ENCODE measurements at places on chromosomes 5 and 9.

DNA sequence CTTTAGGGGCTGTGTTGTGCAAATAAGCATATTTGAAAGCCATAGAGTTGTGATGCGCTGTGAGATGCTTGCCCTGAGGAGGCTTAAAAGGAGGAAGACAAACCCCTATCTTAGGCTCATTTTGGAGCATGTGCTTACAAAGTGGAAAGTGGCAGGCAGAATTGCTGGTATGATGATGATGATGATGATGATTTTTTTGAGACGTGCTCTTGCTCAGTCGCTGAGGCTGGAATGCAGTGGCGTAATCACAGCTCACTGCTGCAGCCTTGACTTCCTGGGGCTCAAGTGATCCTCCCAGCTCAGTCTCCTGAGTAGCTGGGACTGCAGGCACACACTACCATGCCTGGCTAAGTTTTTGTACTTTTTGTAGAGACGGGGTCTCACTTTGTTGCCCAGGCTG lies 1.7 kb downstream of the CNOT8 start:
- DNase-seq, result no peak

GRCh38 chr9:126151686-126152134 lies 174.9 kb upstream of the MVB12B start:
- no peak for DNase-seq

GRCh38 chr5:60611099-60611740 lies 88.7 kb downstream of the DEPDC1B start:
- DNase-seq, result no peak

- no peak for DNase-seq
These were observed 325.6 kb downstream of the PRELID2 start for GRCh38 chr5:145509336-145510136.

DNA sequence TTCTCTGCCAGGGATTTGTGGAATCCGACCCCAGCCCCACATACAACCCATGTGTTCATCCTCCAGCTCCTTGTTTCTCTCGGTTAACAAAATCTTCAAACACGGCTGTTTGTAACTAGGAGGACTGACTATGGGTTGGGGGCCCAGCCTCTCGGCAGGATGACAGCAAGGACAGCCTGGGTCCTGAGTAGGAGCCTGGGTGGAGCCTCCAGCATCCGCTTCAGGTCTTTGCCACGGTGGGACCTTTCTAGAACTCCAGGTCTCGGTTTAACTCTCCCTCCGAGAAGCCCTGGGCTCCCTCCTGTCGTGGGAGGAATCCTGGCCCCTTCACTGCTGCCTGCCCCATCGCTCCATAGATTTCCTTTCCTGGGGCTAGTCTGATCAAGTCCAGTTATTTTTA lies 248.5 kb downstream of the PBX3 start:
- no peak for DNase-seq

DNA sequence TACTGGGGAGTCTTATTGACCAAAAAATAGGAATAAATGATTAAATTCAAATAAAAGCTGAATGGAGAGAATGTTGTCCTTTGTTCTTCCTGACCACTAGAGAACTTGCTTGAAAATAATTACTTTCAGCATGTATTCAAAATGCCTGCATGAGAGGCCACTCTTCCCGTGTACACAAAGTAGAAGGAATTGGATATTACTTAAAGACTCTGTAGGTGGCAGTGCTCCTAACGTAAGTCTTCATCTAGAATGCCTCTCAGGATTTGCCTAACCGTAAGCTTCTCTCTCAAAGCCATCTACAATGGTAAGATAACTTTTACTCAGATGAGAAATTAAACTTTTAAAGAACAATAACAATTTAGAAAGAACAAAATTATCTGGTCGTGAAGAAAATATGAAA lies 620.0 kb upstream of the CCNG1 start:
- DNase-seq, result no peak

- DNase-seq, result no peak
These were observed 200.5 kb upstream of the POU5F2 start for GRCh38 chr5:93941897-93942296.

GRCh38 chr5:156914371-156914737 lies 48.7 kb downstream of the TIMD4 start:
- no peak for DNase-seq

DNA sequence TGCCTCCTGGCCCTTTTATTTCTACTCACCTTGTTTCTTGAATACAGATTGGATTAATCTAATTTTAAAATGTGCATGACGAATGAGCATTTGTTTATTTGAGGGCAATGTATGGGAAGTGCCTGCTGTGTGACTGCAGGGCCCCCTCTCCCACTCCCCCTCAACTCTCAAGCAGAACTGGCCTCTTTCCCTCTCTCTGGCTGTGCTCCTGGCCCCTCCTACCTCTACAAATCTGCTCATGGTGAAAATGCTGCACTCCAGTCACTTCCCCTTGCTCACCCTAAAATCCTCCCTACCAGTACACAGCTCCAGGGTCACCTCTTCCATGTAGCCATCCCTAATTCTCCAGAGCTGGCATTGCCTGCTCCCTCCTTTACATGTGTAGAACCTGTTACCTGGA lies 17.2 kb upstream of the NDST1 start:
- DNase-seq, result no peak

DNA sequence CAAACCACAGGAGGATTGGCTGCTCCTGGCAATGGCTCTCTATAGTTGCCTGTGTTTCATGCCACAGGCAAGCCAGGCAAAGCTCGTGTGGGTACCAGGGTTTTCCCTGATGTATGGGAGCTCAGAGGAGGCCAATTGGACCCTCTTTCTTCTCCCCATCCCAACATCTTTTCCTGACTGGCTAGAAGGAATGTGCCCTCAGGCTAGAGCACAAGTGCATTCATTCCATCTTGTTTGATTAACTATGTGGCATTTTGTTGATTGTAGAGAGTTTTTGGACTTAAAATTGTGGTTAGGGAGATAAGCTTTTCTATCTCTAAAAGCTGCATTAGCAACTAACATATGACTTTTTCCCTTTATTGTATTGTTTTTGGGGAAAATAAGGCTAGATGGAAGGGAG lies 561.3 kb downstream of the PSAT1 start:
- DNase-seq, result no peak

DNA sequence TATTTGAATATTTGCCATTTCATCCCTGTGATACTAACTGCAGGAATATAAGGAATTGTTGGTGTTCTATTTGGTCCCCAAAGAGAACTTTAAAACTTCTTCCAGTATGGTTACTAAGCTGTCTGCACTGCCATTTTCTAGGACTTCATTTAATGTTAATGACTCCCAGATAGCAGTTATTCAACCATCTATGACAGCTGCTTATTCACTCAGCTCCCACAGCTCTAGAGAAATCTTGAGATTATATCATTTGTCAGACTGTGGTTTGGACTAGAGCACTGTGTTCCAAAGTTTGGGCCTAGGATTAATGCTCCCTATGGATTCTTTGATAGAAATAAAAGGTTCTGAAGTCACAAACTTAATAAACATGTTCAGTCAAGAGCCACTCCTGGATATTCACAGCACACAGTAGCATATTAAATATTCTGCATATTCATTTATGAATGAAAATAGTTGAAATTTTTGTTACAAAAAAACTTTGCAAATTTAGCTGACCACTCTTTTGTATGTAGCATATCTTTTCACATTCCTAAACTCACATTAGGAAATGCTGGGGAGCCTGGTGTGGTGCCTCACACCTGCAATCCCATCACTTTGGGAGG lies 173.7 kb downstream of the NFIB start:
- DNase-seq, result no peak

- no peak for DNase-seq
These were observed 379.1 kb downstream of the DMRT2 start for GRCh38 chr9:1429297-1429696.

- peak; percentile 62 for DNase-seq
These were observed at the start of gene CDKN2AIPNL for GRCh38 chr5:134411546-134412266. Gene CDKN2AIPNL (minus strand): TSS chr5:134411881. CDS start chr5:134411854, 27 bp downstream.

GRCh38 chr5:125536582-125536981 lies 790.1 kb upstream of the ZNF608 start:
- no peak for DNase-seq

- DNase-seq, result no peak
These were observed 555.8 kb upstream of the TLE4 start for GRCh38 chr9:79015951-79016350.

- DNase-seq, result no peak
These were observed 139.0 kb upstream of the GAS1 start for GRCh38 chr9:87086221-87086818.

DNA sequence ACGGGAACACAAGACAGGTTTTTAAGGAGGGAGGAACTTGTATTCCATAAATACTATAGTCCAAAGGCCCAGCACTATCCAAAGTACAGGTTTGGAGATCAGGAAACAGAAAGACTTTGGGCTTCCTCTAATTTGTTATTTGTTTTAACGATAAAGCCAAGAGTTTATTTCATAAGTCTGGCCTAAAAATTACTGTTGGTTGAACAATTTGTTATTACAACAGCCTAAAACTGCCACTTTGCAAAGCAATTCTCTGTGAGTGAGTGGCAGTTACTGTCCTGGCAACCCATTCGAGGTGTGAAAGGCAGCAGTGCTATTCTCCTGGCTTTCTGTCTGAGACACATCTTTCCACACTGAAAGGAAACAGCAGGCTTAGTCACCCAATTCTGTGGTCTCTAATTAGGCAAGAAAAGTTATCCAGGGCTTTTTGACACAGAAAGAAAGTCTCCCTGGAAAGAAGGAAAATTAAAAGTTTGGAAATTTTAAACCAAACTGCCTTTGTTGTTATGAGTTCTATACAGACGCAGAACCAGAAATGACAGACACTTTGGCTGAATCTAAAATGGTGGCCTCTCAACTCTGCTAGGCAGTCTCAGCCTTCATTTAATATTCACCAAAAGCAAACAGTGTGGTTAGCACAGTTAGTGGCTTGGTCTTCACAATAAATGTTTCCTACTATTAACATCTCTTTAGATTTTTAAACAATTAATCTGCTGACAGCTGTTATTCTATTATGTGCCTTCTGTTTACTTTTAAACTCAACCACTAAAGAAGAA lies 33.9 kb downstream of the PSMB7 start:
- no peak for DNase-seq

DNA sequence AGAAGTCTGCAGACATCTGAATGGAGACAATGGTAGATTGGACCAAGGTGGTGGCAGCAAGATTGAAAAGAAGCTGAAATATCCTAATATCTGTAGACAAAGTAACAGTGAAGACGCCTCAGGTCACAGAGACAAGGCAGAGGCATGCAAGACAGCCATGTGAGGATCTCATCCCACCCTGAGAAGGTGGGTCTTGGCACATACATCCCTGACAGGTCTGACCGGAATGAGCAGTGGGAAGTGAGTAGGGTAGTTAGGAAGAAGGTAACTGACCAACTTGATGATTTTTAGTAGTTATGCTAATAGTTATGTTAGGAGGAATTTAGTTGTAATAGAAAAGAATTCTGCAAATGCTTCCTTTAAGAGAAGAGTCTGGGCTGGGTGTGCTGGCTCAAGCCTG lies 229.6 kb downstream of the NDUFS4 start:
- no peak for DNase-seq

DNA sequence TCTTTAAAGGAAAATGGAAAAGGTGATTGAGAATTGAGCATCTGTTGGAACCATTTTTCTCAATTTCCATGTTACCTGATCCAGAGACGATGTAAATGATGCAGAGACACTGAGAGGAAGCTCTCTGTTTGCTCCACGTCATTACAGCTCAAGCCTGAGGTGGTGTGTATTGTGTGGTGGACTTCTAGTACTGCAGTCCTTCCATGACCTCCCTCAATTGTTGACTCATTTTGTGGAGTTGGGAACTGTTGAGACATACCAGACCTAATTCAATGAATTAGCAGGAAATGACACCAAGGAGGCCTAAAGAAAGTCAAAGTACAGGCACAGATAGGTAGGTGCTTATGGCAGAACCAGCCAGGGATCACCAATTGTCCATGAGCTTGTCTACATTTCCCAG lies 15.6 kb upstream of the LVRN start:
- no peak for DNase-seq

- DNase-seq, result no peak
These were observed 336.7 kb downstream of the FAM170A start for GRCh38 chr5:119966028-119966427.

- no peak for DNase-seq
These were observed 27.9 kb downstream of the FOXD1 start for GRCh38 chr5:73420666-73421065.

DNA sequence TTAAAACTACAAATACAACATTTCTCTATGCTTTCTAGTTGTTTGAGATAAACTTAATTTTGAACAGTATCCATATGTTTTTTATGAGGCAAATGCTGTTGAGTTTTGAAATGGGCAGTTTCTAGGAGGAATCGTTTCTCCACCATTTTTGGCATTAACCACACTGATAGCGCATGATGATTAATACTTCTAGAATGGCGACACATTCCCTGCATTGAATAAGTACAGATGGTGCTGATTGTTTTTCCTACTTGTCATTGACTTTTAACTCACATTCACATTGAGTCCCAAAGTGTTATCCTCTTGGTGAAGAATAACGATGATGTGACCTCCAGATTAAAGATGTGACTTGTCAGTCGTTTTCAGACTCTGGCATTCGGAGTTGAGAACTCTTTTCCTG lies 6.5 kb upstream of the CCDC192 start:
- no peak for DNase-seq

GRCh38 chr9:84917366-84918070 lies 248.0 kb downstream of the NTRK2 start:
- no peak for DNase-seq

GRCh38 chr5:176573564-176574296 lies 24.6 kb downstream of the CDHR2 start:
- DNase-seq, result peak; percentile 76

GRCh38 chr5:143921525-143922311 lies 109.8 kb downstream of the HMHB1 start:
- DNase-seq, result no peak

GRCh38 chr5:39980056-39980455 lies 555.3 kb upstream of the DAB2 start:
- DNase-seq, result no peak

DNA sequence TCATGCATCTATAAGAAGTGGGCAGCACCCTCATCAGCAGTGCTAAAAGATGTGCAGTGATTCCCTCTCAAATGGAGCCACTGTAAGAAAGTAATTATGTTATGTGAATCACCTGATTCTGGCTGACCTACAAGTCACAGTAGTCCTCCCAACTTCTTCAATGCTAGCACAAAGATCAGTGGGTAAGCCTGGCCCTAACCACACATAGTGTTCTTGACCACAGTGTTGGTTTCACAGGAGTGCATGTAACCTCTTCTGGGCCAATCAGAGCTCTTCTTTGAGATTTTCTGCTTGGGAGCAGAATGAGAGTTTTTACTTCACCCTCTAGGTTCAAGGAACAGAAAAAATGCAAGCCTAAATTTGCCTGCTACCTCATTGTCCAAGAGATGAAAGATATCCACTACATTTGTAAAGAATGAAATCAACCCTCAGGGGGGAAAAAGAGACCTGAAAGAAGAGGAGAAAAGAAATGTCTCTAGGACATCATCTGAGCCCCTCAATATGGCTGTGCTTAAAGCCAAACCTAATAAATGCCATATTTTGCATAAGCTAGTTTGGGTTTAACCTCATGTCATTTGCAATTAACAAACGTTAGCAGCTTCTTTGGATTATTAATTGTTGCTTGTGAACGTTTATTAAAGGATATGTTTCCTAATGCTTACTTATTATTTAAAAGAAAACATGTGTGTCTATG lies 65.3 kb upstream of the ADRB2 start:
- DNase-seq, result no peak
